ENCODE measurements at places on chromosomes 5 and 9.
A peak's percentile ranks its signal among the peaks of the same experiment; 100 is the strongest.

GRCh38 chr5:45696206-45696836, at the start of gene HCN1:
HCN1 (minus strand) TSS chr5:45696380.
- peak; percentile 95 for DNase-seq

GRCh38 chr5:127933348-127933747, 150.2 kb upstream of the SLC12A2 start:
- no peak for DNase-seq

- no peak for DNase-seq
Measured at GRCh38 chr9:134551644-134552348, 89.8 kb upstream of the COL5A1 start.

- DNase-seq, result no peak
Measured at GRCh38 chr9:109311286-109311685, 9.6 kb downstream of the EPB41L4B start.

- no peak for DNase-seq
Measured at GRCh38 chr5:1245905-1246576, 20.9 kb downstream of the SLC6A18 start.

- no peak for DNase-seq
Measured at GRCh38 chr5:135397084-135397483, 1.9 kb downstream of the MACROH2A1 start.

DNA sequence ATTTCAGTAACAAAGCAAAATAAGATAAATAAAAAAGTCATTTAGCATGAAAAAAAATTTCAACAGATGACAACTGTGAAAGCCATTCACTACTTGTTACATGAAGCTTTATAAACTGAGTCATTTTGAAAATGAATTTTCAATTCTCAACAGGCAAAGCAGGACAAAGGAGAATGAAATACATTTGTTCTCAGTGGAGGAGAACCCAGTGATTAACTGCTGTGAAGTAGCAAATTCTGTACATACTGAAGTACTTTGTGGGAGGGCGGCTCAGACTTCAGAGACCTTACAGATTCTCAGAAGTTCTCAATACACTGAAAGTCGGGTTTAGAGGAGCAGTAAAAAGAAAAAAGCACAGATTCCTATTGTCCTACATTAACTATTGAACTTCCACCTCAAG, 21.7 kb downstream of the SKIC3 start:
- DNase-seq, result no peak

GRCh38 chr5:136979131-136979530, 520.0 kb downstream of the SPOCK1 start:
- DNase-seq, result no peak

GRCh38 chr9:114433086-114433485, 45.3 kb upstream of the AKNA start:
- peak; percentile 26 for DNase-seq

GRCh38 chr9:98333703-98334582, 78.5 kb upstream of the TBC1D2 start:
- no peak for DNase-seq

DNA sequence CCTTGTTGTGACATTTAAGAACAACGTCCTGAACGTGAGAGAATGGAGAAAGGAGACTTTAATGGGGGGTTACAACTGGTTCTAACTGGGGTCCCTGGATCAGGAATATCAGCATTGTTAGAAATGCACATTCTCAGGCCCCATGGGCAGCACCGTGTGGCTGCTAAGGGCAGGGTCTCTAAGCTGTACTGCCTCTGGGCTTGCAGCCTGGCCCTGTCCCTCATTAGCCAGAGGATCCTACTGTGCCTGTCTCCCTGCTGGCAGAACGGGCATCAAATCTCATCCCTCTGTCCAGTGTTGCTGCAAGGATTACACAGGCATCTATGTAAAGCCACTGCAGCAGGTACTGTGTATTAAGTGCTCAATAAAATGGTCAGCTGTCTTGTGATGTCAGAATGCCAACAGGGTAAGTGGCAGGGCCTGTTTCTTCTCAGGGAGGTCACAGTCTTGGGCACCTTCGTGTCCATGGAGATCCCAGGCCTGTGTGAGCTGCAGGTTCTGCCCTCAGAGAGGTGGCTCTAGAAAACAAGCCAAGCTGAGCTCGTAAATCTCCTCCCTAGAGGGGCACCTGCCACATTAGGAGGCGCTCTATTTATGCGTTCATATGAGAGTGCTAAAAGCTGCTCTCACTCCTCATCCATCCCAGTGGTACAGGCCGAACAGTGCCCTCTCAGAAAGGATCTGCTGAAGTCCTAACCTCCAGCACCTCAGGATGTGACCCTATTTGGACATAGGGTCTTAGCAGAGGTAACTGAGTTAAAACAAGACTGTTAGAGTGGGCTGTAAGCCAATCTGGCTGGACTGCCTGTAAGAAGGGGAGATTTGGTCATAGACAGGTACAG, 210.5 kb downstream of the GADD45G start:
- DNase-seq, result peak; percentile 26

GRCh38 chr9:79200336-79200735, 371.4 kb upstream of the TLE4 start:
- DNase-seq, result no peak

DNA sequence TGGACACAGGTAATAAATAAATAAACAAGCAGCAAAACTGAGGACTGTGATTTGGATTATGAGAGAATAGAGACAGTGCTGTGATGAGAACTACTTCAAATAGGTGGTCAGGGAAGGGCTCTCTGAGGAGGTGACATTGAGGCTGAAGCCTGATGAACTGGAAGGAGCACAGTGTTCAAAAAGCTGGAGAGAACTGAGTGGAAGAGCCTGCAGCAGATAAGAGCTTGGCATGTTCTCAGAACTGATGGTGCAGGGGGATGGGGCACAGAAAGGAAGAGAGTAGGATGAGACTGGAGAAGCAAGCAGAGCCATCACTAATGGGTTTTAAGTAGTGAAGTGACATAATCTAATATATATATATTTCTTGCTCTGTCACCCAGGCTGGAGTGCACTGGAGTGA, 11.2 kb upstream of the TPM2 start:
- no peak for DNase-seq

GRCh38 chr9:109264877-109265587, 55.8 kb downstream of the EPB41L4B start:
- DNase-seq, result peak; percentile 20

GRCh38 chr5:170008376-170008775, 28.1 kb upstream of the INSYN2B start:
- no peak for DNase-seq

DNA sequence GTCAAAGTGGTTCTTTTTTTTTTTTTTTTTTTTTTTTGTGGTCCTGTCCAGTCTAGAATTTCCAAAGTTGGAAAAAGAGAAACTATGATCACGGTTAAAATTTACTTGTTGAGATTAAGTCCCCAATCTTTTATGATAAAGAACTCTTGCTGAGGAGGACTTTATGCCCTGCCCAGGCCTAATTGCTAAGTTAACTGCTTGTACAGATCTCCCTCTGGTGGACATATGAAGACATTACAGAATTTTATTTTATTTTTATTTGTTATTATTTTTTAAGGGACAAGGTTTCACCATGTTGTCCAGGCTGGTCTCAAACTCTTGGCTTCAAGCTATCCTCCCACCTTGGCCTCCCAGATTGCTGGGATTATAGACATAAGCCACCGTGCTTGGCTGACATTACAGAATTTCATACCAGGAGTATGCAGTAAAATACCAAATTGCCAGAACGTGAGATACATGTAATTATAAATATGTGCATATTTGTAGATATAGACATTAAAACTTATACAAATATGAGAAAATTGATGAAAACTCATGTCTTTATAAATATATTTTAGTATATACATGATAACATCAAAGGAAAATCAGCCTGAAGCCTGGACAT, 91.2 kb downstream of the RFK start:
- DNase-seq, result no peak

GRCh38 chr9:37904445-37905130, 661 bp upstream of the SLC25A51 start:
- peak; percentile 60 for DNase-seq

GRCh38 chr5:176731506-176732160, 78.7 kb upstream of the UNC5A start:
- peak; percentile 32 for DNase-seq

DNA sequence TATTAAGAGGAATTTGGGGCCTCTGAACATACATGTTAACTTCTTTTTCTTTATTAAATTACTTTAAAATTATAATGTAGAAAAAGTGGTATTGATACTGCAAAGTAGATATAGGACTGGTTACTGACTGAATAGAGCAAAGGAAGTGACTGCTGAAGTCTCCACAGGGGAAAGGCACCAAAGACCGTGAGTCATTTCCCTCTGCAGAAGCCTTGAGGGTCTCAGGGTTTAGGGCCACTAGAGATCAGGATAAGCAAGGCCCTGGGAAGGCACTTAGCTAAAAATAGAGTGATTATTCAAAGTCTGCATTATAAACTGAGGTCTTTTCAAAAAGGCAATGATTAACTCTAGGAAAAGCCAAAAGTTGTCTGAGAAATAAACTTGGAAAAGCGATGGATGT, 44.7 kb upstream of the ITGA1 start:
- no peak for DNase-seq

GRCh38 chr9:108672475-108673190, 183.2 kb downstream of the ACTL7B start:
- DNase-seq, result no peak

DNA sequence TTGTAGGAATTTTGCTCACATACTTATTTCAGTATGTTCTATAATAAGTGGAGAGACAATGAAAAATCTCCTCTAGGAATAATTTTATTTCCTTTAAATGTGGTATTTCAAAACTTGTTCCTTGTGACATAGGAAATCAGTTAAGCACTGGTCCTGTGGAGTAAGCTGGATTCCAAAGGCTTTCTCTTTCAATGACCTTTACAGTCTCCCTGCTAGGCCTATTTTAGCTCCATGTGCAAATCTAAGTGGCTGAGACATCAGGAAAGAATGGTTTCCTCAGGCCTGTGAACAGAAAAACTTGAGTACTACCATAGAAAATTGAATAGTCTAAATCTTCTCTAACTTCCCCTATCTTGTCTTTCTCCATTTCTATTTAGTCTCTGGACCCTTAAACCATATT, 514.2 kb upstream of the TLE4 start:
- DNase-seq, result no peak

GRCh38 chr9:68614121-68614520, 73.4 kb upstream of the TMEM252 start:
- no peak for DNase-seq

DNA sequence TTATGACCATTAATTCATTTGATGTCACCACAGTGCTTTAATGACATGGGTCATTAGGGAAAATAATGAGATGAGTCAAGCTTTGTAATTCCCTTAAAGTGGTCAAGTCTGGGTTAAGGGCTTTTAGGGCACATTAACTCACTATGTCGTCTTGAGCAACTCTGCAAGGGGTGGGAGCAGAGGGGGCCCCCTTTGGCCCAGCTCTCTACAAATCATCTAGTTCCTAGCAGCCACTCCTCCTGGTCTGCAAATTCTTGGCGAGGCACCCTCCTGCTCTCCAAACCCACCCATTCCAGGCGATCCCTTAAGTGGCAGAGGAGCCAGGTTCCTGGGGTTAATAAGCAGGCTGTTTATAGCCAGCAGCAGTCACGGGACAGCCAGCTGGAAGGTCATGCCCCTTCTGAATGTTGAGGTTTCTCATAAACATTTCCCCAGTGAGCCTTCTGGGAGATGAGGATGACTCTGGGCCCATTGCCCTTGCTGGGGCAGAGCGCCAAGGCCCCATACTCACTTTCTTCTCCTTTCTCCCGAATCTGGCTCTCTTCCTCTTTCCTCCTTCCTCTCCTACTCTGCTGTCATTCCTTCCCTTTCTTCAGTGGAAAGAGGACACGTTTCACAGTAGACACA, 14.3 kb upstream of the GPX3 start:
- DNase-seq, result no peak
